ENCODE measurements at places on chromosomes 7 and 10. TPM values are rescaled to one million over a fixed set of nuclear protein-coding genes. Genes with fewer than 3 reads are reported as not detected.

The FOXL3 gene
- total RNA-seq, result not detected

The LDB3 gene
- not detected for total RNA-seq

The CALD1 gene
- total RNA-seq, result 49.0 TPM

The PNLIP gene
- total RNA-seq, result not detected

The CALY gene
- not detected for total RNA-seq

The NFKB2 gene
- total RNA-seq, result 98.0 TPM

The SFTPA2 gene
- total RNA-seq, result not detected

The NHLRC2 gene
- 7.0 TPM for total RNA-seq

Measured in A549 treated with CpdA at 1 μM for 4 hours (cell line).